ENCODE measurements at places on chromosomes 3 and 15.

- DNase-seq = no peak
Observed at GRCh38 chr3:137116619-137117018, 158.8 kb downstream of the IL20RB start.

DNA sequence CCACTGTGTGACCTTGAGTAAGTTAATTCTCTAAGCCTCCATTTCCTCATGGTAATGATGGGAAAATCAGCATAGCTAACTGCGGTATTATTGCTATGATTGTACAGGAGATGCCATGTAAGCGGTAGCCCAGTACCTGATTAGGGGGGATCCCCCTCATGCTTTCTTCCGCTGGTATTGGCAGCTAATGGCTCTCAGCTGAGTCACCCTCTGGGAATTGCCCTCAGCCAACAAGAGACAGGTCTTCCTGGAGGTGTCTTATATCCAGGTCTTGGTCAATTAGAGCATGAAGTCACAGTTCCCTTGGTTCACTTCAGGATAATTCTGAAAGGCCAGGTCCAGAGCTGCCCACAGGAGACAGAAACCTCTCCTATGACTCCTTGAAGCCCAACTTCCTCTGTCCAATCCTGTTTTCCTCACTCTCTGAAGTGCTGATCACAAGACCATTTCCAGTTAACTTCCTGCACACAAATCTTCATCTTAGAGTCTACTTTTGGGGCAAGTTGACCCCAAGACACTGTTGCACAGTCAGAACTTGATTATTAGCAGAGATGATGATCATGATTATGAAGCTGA lies 724.7 kb upstream of the ZNF385D start:
- no peak for DNase-seq

DNA sequence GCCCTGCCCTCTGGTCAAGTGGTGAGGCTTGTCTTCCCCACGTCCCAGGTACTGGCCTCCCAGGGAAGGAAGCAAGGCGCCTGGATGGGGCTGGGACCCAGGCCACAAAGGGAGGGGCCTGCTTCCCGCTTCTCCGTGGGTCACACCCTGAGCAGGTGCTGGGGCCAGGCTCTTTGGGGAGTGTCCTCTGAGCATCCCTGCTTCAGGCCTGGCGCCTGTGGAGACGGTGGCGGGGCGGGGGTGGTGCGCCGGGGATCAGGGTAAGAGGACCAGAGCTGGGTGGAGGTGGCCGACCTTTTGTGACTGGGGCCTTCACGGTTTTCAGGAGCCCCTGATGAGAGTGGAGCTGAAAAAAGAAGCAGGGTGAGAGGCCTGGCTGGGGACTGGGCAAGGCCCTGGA lies 3.6 kb downstream of the PLA2G4B start:
- no peak for DNase-seq

DNA sequence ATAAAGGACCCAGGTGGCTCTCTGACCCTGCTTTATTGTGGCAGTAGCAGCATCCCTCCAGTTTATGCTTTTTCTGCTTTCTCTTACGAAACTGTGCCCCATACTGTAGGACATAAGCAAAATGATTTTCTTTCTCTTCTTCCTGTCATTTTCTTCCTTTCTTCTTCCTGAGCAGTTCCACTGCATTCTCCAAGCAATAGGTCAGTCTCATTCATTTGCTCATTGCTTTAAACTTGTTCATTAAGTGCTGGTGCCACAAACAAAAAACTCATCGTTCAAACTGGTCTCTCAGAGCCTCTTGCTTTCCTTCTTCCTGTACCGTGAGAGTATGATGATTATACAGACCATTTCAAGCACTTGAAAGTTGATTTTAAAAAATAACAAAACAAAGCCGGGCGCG lies 66.8 kb downstream of the PDE8A start:
- DNase-seq = no peak

GRCh38 chr15:41019174-41019573 lies 65.9 kb downstream of the CHAC1 start:
- no peak for DNase-seq

DNA sequence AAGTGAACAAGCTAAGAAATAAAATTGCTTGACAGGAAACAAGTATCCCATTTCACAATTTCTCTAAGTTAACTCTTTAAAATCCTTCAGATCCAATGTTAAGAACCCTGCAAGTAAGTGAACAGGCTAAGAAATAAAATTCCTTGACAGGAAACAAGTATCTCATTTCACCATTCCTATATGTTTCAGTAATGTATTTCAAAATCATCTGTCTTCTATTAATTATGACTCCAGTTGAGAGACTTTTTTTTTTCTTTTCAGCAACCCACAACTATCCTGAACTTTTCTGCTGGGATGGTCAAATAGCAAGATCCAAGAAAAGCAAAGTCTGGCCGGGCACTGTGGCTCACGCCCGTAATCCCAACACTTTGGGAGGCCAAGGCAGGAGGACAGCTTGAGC lies 2.4 kb upstream of the SLC12A6 start:
- no peak for DNase-seq

GRCh38 chr3:45106874-45107273 lies 39.3 kb downstream of the CDCP1 start:
- no peak for DNase-seq

Measured in ecto neural progenitor cell (in vitro differentiated cells).